Cerebellum (tissue), 4 donors: ENCODE measurements at places on chromosomes 4 and X. TPM values are rescaled to one million over a fixed set of nuclear protein-coding genes. Genes with fewer than 3 reads are reported as not detected.

- no peak for DNase-seq
These were observed 637.3 kb downstream of the BCOR start for GRCh38 chrX:39460499-39460898.

- no peak for DNase-seq
These were observed 16.6 kb downstream of the ENPEP start for GRCh38 chr4:110492522-110492921.

DNA sequence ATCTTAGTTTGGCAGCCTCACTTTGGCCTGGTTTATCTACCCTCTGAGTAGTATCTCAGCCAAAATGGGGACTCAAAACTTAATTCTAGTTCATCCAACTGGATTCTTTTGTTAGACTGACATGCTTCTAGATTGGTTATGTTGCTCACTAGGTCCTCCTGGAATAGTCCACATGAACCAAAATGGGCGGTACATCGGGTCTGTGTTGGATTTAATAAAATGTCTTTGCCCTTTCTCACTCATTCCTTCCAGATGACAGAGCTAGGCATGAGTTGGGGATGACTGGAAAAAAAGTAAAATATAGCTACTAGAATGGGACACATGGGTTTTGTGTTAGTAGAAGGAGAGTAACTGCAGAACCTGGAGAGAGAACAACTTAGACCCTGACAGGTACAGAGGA, 247.9 kb downstream of the CCSER1 start:
- no peak for DNase-seq

DNA sequence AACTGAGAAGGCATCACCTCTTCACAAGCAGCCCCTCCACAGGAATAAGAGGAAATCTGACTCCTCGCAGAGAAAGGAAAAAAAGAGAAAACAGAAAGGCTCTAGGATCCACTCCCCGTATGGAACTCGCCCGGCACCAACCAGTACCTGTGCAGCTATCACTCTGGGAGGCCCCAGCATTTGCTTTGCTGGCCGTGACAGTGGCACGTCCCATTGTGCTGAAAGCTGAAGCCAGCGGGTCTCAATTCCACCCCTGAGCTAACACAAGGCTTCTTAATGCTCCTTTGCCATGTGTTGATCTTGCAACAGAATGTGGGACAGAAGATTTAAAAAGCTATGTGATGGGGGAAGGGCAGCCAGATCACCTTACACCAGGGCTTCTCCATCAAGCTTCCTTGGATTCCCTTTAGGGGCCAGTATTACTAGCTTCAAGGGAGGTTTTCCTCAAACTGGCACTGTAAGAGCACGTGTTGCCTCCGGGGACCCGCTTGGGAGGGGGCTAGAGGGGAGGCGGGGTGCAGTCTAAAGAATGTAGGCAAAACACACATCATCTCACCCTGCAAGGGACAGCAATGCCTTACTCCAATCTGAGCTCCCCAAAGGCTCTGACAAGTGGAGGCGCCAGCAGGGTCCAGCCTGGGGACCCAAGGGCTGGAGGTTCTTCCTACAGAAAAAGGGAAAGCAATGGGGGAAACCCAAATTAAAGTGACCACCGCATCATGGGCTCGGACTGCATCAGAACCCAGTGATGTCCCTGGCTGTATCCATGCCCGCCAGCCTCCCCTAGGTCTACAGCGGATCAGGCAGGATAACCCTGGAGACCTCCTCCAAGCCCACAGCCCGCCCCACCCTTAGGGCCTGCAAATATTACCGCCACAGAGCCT, 1.2 kb downstream of the USP46 start:
- DNase-seq = peak; percentile 48

DNA sequence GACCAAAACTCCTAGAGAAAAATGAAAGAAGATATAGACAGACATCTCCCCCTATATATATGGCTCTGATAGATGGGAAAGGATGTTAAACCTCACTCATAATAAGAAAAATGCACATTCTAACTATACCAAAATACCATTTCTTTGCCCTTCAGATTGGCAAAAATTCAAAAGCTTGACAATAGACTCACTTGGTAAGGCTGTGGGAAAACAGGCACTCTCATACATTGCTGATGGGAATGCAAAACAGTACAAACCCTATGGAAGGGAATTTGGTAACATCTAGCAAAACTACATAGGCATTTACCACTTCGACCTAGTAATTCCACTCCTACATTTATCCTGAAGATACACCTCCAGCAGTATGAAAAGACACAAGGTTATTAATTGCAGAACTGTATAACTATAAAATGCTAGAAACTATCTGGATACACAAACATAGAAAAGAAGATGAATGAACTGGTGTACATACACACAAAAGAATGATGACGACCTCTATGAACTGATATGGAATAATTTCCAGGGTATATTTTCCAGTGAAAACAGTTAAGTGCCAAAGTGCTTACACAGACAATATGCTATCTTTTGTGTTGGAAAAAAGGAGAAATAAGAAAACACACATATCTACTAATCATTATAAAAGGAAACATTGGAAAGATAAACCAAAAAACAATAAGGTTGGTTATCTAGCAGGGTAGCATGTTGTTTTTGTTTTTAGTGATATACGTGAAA, 48.5 kb downstream of the WDFY3 start:
- DNase-seq = no peak

- DNase-seq = no peak
These were observed 125.7 kb upstream of the CBR4 start for GRCh38 chr4:169135776-169136175.

DNA sequence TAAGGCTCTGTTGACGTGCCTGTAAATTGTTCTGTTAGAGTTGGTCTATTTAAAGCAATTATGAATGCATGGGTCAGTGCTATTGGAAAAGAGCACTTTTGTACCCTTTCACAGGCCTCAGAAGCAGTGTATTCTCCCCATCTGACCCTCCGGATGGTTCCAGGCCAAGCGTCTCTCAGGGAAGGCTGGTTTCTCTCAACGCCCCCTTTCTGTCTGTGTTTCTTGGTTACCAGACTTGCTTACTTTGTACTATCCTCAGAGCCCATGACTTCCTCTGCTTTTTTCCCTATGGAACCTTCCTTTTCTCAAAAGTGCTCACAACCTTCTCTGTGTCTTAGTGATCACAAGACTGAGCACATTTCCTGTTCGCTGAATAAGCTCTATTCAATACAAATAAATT, 559.3 kb upstream of the ZFP42 start:
- DNase-seq = peak; percentile 17

DNA sequence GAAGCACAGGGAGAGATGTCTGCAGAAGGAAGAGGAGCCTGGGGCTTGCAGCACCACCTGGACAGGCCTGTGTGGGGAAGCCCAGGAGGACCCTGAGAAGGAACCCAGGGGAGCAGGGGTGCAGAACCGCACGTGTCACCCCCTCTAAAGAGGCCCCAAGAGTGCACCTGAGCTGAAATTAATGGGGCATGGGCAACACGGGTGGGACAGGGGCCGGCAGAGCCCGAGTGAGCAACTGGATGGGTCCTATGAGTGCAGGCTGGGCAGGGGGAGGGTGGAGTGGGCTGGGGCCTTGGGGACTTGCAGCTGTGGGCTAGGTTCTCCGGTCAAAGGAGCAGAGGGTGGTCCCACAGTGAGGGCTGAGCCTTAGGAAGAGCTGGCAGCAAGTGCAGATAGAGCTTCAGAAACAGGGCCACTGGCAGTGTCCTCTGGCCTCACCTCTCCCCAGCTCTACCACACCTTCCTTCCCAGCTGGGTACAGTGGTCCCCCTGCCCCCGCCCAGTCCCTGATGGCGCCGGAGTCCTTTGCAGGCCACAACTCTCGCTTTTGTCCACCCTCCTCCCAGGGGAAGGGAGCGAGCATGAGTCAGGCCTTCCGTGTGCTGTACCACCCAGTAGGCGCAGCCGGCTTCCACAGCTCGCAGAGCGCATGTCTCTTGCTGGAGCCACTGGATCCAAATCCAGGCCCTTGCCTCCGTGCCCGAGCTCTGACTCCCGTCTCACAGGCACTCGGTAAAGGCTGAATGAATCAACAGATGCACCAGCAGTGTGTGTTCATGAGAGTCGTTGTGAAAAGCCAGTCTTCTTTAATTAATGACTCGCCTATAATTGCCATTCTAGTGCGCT, 131.6 kb downstream of the HMX1 start:
- DNase-seq = no peak

DNA sequence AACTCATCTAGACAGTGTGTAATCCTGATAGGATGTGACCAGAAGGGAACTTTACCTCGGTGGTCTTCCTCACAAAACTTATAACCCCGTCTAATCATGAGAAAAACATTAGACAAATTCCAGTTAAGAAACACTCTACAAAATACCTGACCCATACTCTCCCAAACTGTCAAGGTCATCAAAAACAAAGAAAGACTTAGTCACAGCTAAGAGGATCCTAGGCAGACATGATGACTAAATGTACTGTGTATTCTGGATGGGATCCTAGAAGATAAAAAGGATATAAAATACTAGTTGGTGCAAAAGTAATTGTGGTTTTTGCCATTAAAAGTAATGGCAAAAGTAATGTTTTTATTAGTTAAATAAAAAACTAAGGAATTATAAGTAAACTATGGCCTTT, 81.6 kb downstream of the DTHD1 start:
- DNase-seq = no peak

DNA sequence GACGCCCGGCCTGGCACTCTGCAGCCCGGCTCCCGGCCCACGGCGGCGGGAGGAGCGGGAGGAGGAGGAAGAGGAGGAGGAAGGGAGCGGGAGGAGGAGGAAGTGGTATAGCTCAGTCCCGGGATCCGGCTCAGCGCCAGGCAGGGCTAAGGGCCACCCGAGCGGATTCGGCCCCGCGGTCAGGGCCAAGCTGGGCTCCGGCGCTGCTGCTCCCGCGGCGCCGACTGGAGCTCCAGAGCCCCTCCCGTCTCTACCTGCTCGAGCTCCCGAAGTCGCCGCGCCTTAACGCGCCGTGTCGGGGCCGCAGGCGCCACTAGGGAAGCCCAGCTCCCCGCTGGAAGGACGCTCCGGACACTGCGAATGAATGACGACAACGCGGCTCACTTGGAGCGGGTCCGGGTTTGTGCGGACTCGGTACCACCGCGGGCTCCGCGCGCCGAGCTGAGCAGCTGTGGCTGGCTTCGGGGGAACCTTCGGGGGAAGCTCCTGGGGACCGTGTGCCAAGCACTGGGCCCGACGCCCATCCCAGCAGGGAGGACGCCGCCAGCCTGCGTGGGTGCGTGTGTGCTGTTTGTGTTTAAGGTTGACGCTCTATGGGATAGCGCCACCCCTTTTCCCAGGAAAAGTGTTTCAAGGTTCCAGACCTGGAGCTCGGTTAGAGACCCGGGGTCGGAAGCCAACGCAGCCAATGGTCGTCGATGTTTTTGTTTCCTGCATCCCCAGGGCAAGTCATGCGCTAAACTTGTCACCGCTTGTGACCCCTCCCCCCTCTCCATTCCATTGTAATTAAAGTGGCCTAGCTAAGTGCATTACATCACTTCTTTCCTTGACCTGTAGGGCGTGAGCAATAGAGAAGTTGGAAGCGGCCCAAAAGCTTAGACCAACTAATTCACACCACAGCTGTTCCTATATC, at the start of gene TBC1D9:
Gene TBC1D9, minus strand, starts transcription at position 67 of the 913 bp plus-strand sequence. CDS start 340 bp downstream, outside the sequence.
- peak; percentile 72 for DNase-seq

DNA sequence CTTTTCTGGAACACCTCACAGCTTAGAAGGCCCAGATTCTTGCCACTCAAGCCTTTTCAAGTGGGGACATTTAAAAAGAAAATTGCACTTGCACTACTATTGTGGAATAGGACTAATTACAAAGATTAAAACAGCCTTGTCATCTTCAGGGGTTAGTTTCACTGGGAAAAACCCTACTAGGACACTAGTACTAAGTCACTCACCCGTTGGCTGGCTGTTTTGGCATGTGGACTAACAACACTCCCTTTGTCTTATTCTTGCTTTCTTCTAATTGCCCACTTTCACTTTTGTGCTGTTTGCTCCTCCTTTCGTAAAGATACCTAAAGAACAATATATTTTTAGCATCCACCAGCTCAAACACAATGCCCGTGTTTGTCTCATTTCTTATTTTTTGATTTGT, 200.9 kb upstream of the MID1 start:
- no peak for DNase-seq

DNA sequence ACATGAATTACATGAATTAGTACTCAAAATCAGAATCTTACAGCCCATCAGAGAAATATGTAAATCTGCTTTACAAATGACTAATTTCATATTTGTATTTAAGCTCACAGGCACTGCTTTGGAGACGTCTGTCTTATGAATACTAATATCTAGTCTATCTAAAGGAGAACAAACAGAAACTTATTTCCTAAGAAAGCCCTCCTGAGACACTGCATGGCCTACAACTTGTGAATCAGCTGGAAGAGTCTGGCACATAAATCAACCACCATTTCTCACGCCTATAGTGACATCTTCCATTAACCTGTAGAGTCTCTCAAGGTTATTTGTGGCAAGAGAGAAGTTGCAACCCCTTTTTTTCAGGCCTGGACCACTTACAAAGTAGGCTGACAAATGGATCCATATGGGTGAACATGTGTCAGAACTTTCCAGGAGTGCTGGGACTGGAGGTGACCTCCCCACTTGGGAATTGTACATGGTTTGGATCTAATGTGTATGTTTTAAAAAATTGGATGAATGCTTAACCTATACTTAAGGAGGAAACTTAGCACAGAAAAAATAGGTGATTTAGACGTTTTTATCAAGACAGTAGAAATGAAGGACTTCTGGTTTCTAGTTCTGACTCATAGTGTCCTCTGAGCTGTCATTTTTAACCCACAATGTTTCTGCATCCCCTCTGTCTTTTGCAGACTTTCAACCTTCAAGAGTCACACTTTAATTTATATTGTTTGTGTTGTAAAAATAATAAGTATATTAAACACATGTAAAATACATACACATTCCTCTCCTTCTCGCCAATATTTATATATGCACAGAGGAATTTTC, 83.2 kb upstream of the ARHGAP24 start:
- no peak for DNase-seq

GRCh38 chr4:121421594-121421993, 40.8 kb upstream of the QRFPR start:
- DNase-seq = no peak

DNA sequence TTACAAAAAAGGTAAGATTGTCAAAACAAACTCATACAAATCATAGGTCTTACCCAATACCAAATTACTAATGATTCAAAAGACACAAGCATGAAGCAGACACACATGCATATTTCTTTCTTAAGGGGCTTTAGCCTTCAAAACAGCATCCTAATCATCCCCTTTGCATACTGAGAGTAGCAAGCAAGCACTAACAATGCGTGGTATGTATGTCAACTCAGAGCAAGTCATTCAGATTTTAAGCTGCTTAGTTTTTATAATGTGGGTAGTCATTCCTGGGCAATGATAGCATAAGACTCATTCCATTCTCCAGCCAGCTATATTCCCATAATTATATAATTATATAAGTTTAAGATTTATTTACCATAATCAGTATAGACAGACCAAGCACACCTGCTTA, 219.6 kb downstream of the DKK2 start:
- no peak for DNase-seq

GRCh38 chr4:52507774-52508173, 151.3 kb downstream of the USP46 start:
- DNase-seq = peak; percentile 27

Gene FAM149A
- 13.2 TPM for total RNA-seq

Gene UGT2B7
- not detected for total RNA-seq

Gene PNMA5
- 0.82 TPM for total RNA-seq

Gene MAGEB6
- not detected for total RNA-seq

Gene TMPRSS11E
- not detected for total RNA-seq

Gene ODAM
- total RNA-seq = not detected

Gene MAGEA1
- not detected for total RNA-seq
